ENCODE measurements at places on chromosomes 5 and 9.

GRCh38 chr5:157290156-157290980 lies 24.4 kb downstream of the CYFIP2 start:
- DNase-seq, result no peak

DNA sequence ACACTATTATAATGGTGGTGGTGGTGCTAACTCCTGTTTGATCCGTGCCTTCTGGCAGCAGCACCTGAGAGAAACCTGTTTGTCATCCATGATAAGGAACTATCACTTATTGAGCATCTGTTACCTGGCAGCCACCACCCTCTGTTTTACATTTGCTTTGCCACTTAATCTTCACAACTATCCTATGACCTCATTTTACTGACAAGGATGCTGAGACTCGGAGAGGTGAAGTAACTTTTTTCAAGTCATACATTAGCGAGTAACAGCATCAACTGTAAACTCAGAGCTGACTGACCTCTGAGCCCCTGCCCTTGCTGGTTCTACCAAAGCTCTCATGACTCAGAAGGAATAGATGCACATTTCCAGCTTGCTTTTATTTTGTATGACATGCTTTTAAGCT lies 81.1 kb downstream of the EGFLAM start:
- DNase-seq, result no peak

DNA sequence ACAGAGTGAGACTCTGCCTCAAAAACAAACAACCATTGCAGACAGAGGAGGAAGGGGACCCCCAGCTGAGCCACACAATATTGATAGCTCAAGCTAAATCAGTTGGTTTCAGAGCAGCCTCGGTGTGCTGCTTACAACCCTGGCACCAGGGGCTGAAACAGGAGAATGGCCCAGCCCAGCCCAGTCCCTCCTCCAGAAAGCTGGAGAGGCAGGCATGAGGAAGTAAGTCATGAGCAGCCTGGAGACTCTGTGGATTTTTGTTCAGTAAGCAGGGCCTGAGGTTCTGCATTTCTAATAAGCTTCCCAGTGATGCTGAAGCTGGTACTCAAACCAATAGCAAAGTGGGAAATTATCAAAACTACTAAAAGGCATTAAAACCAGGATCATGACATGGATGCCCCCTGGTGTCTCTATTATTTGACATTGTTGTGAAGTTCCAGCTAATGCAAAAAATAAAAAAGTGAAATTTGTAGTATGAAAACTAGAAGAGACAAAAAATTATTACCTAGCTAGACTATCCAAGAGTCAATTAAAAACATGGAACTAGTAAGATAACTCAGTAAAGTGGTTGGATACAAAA lies 14.2 kb downstream of the PRRT1B start:
- no peak for DNase-seq

DNA sequence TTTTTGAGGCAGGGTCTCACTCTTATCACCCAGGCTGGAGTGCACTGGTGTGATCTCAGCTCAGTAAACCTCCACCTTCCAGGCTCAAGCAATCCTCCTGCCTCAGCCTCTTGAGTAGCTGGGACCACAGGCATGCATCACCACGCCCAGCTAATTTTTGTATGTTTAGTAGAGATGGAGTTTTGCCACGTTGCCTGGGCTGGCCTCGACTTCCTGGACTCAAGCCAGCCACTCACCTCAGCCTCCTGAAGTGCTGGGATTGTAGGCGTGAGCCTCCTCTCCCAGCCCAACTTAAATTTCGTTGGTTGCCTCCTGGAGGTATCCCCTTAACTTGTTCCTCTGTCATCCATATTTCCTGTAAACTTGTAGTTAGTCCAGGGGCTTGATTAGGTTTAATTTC lies 47.2 kb downstream of the RAB24 start:
- DNase-seq, result no peak

- no peak for DNase-seq
These were observed 200.2 kb downstream of the SEMA6A start for GRCh38 chr5:116374434-116374852.

GRCh38 chr5:4893063-4893744 lies 246.9 kb upstream of the ADAMTS16 start:
- no peak for DNase-seq

- DNase-seq, result no peak
These were observed 31.7 kb downstream of the HSD17B3 start for GRCh38 chr9:96270236-96270744.

- no peak for DNase-seq
These were observed 120.6 kb downstream of the FOXD1 start for GRCh38 chr5:73327908-73328455.

GRCh38 chr9:23582836-23583235 lies 243.2 kb downstream of the ELAVL2 start:
- DNase-seq, result no peak

GRCh38 chr9:20256284-20256948 lies 365.9 kb downstream of the MLLT3 start:
- no peak for DNase-seq

DNA sequence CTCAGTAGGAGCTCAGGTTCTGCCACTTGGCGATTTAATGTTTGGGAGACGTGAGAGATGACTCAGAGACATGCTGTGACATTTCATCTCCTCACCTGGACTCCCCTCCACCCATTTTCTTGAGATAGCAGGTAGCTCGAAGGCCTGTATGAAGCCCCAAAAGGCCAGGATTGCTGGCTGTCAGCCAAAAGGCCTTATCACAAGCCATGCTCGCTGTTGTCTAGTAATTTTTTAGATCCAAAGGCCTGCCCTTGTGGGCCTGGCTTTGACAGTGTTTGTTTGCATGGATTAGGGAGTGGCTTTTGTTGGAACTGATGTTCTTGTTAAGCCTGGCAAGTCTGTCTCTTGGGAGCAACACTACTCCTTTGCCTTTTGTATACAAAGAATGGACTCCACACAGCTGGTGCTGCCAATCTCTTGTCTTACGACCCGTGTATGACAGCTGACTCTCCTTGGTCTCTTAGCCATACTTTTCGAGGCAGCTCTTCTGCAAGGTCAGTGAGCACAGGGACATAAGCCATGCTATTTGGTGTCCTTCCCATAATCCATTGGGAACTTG lies 22.7 kb downstream of the CAVIN4 start:
- DNase-seq, result no peak

- DNase-seq, result no peak
These were observed 97.8 kb upstream of the WWC1 start for GRCh38 chr5:168193493-168194250.

DNA sequence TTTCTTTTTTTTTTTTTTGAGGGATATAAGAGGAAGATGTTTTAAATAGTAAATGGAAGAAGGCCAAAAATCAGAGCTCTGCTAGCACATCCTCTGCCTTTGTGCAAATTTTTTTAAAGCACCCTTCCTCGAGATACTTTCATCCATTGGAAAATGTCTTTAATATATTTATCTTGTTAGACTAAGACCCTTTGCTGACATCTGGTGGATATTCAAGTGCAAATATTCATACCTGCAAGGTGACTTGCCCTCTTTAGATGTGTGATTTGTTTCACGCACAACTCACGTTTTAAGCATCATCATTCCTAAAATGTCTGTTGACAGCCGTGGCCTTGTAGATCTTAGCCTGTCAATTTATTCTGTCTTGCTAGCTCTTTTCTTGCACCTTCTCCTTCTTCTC lies 258.5 kb downstream of the AGTPBP1 start:
- DNase-seq, result no peak

GRCh38 chr5:111453747-111454146 lies 58.6 kb downstream of the STARD4 start:
- no peak for DNase-seq

GRCh38 chr5:74035521-74035937 lies 409.5 kb downstream of the ARHGEF28 start:
- peak; percentile 19 for DNase-seq

- DNase-seq, result no peak
These were observed 6.0 kb downstream of the CEL start for GRCh38 chr9:133067813-133068212.

GRCh38 chr5:138905541-138905940 lies 30.4 kb upstream of the LRRTM2 start:
- no peak for DNase-seq

- DNase-seq, result no peak
These were observed 9.9 kb upstream of the FBP1 start for GRCh38 chr9:94649100-94649819.

DNA sequence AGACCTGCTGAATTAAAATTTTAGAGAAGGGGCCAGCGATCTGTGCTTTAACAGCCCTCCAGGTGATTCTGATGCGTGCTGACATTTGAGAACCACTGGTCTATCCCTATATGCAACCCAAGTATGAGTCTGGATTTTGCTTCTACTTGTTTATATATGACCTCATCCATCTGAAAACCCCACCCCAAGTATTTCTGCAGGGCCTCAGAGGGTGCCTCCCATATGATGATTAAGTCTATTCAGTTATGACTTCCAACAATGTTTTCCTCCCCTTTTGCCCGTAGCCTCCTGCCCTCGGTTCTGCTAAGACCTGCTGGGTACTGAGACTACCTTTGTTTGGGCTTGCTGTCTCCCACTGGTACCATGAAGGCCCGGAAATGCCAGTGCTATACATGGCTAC lies 376.0 kb upstream of the SMARCA2 start:
- DNase-seq, result no peak

DNA sequence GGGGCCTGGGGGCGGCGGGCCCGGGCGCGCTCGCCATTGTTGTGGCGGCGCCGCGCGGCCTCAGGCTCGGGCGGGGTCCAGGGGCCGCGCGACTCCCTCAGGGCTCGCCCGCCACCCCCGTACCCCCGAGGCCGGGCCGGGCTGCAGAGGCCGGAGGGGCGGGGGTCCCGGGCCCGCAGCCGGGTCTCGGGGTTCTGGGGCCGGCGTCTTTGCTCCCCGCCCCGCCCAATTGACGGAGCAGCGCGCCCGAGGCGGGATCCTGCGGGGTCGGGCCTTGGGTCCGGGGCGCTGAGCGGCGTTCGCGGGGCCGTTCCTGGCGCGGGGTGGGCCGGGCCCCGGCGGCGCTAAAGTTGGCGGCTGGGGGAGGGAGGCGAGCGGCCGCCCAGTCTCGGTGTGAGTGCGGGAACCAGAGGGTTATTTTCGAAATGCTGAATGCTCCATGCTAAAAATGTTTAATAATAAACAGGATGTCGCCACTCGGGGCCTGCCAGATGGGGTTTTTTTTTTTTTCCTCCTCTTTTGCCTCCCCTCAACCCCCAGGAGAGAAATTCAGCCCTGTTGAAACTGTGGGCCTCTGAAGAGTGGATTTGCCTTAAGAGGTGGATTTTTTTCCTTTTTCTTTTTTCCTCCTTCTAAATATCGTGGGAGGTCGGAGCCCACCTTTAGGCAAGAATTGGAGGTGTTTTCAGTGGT lies 724 bp downstream of the PRRC2B start:
- no peak for DNase-seq

DNA sequence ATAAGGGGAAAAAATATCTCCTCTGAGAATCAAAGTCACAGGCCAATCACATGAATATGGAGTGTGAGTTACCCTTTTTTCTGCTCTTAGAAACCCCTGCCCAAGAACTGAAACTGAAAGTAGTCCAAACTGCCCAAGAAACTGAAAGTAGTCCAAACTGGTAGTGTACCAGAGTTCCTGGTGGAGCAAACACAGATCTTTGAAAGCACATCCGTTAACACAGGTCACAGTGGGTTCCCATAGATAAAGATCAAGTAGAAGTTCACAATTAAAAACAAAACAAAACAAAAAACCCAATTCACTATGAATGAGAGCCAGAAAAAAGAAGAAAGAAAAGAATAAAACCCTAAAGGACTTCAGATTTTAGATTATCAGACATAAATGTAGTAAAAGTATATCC lies 332.4 kb upstream of the EFNA5 start:
- peak; percentile 42 for DNase-seq

DNA sequence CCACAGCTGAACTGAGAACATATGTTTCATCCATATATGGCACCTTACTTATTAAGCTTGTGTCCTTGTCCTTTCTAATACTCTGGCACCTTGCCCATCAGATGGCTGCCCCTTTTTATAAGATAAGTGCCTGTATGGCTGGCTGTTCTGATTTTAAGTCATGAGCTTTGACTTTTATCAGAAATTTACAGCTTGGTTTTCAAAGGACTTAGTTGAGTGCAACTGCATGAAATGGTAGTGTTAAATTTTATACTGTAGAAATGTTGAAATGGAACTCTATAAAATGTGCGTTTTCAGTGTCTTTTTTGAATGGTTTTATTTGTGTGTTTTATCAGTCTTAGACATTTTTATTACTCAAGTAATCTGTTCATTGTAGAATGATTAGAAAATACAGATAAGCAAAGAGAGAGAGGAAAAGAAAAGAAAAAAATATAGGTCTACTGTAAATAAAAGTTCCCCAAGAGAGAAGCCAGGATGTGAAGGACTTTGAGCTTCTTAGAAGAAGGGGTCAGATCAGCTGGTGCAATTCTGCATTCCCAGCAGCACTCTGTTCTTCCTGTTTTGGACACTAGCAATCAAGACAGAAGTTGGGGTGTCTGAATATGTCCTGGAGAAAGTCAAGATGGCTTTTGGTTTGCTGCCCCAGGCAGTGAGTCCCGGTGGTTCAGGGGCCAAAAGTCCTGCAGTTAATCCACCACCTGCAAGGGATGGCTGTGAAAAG lies 38.9 kb downstream of the ARHGAP26 start:
- DNase-seq, result no peak

GRCh38 chr5:81786991-81787390 lies 36.1 kb upstream of the SSBP2 start:
- no peak for DNase-seq

GRCh38 chr5:134590992-134591659 lies 41.5 kb downstream of the SAR1B start:
- DNase-seq, result peak; percentile 72

DNA sequence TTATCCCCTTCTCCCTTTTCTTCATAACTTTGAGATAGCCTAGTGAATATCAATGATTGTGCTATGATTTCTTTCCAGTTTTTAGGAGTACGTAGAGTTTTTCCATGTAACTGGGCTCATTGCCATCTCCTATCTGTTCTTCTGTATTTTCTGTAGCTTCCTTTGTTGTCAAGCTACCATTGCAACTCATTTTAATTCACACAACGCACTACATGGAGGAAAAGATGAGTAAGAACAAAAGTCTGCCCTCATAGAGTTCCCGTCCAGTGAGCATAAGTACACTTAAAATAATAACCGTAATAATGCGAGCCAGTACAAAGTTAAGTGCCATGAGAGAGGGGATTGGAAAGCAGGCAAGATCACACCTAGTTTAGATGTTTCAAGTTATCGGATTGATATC lies 177.7 kb downstream of the PAM start:
- DNase-seq, result peak; percentile 4

GRCh38 chr5:99441235-99441634 lies 512.4 kb upstream of the CHD1 start:
- DNase-seq, result no peak

- DNase-seq, result peak; percentile 37
These were observed 63.5 kb downstream of the ZNF474 start for GRCh38 chr5:122192497-122193496.

- no peak for DNase-seq
These were observed 593.5 kb downstream of the CETN3 start for GRCh38 chr5:89816038-89816437.
